ENCODE measurements at places on chromosomes 6 and 20. TPM values are rescaled to one million over a fixed set of nuclear protein-coding genes. Genes with fewer than 3 reads are reported as not detected.

- ATAC-seq = peak; percentile 36
Measured at GRCh38 chr6:117270055-117270842, 4.9 kb downstream of the VGLL2 start.

GRCh38 chr20:15642109-15642508 is 931.1 kb downstream of the KIF16B start:
- no peak for ATAC-seq

- no peak for ATAC-seq
Measured at GRCh38 chr6:72792692-72793091, 170.8 kb downstream of the KCNQ5 start.

- ATAC-seq = no peak
Measured at GRCh38 chr6:37757381-37757780, 59.7 kb upstream of the MDGA1 start.

DNA sequence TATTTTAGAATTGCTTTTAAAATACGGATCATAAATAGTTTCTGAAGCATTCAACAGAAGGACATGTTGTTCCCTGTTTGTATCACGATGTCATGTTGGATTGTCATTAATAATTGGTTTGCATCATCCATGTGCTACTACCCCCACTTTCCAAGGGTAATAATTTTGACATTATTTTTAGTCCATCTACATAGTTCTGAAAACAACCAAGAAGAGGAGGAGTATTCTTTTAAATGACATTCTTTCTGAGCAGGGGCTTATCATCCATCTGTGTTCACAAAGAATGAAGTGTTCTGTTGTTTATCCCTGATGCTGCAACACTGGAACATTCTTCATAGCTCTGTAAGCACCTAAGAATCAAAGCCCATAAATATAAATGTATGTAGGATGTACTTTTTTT is 151.0 kb upstream of the CITED2 start:
- no peak for ATAC-seq

GRCh38 chr6:155523821-155524651 is 68.4 kb upstream of the NOX3 start:
- peak; percentile 87 for ATAC-seq

GRCh38 chr6:43849844-43850243 is 79.8 kb downstream of the VEGFA start:
- ATAC-seq = no peak

DNA sequence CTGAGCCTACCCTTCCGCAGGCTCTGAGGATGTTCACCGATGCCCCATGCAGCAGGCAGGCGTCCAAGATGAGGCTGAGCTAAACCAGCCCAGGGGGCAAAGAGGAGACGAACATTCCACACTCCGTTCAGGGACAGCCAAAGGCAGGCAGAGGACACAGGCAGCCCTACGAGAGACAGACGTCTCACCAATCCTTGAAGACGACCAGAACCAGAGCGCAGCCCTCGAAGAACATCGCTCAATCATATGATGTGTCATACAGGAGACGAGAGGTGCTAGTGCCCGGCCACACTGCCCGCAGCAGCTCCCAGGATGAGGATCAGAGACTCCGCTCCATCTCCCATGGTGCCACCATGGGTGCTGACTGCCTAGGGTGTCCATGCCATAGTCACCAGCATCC is 35.6 kb upstream of the TMEM181 start:
- no peak for ATAC-seq

DNA sequence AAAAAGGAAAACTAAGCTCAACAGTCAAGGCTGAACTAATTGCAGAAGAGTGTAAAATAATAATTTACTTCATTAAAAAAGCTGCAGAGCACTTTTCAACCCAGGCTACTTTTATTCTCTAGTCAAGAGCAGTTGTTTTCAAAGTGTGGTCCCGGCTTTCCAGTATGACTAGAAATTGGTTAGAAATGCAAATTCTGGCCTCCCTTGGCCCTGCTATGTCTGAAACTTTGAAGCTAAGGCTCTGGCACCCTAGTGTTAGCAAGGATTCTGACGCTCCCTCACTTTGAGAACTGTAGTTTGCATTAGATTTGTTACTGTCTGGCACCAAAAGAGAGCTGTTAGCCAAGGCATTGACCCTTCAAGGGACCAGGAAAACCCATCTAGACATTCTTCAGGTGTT is 9.5 kb upstream of the NXT1 start:
- no peak for ATAC-seq

GRCh38 chr20:19977373-19977770 is 39.8 kb upstream of the NAA20 start:
- no peak for ATAC-seq

GRCh38 chr6:101762851-101763250 is 369.3 kb downstream of the GRIK2 start:
- peak; percentile 67 for ATAC-seq

DNA sequence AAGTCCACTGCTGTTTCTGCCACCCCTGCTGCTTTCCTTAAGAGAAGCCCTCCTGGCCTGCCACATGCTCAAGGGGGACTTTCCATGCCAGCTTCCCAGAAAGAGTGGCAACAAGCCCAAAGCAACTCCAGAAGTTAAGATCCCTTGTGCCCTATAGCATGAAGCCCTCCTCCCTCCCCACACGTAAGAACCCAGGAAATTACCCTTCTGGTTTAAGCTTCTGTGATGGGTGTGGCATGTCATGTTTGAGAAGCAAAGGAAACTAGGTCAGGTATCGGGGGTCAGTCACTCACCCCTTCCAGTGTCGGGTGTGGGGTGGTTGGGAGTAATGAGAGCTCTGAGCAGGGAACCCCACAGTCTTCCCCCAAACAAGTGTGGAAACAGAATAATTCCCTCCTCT is 196.1 kb downstream of the LRFN2 start:
- ATAC-seq = no peak

DNA sequence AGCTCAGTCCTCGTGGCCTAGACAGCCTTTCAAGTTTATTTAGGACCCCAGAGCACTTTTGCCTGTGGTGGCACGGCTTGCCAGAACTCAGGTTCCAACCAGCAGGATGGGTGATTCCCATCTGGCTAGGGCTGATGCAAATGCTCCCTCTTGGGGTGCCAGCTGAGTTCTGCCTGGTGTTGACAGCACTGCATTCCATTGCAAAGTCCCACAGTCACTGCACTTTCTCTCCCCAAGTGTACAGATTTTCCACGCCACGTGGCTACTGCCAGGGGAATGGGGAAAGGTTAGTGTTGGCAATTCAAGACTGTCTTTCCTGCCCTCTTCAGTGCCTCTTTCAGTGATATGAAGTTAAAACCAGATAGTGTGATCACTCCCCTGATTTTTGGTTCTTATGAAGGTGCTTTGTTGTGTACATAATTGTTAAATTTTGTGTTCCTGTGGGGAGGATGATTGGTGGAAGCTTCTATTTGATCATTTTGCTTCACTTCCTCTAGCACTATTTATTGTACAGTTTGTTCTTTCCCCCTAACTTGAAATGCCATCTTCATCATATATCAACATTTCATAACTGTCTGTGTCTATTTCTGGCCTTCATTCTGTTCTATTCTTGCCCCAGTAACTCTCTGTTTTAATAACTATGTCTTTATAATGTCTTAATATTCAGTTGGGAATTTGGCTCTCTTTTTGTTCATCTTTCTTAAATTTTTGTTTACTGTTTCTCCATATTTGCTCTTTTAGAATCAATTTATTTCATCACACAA is 86.2 kb downstream of the CFAP61 start:
- no peak for ATAC-seq

DNA sequence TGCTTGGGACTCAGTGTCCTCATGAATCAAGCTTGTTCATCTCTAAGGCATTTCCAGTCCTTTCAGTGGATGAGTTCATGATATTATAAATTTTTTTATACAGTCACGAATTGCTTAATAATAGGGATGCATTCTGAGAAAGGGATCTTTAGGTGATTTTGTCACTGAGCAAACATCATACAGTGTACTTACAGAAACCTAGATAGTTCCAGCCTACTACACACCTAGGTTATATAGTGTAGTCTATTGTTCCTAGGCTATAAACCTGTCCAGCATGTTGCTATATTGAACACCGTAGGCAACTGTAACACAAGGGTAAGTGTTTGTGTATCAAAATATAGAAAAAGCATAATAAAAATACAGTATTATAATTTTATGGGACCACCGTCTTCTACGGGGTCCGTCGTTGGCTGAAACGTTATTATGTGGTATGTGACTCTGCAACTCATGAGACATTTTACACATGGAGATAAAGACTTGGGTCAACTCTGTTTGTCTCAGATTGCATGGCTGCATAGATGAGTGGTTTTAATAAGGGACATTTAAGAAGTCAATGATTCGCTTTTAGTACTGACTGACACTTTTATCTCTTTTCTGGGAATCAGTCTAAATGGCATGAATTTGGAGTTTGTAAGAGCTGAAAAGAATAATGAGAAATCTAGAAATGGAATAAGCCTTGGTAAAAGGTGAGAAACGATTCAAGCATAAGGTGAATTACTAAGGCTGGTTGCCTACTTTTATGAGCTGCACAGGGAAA is 33.2 kb downstream of the CLIC5 start:
- ATAC-seq = no peak

GRCh38 chr6:106913676-106914280 is 60.8 kb downstream of the CD24 start:
- peak; percentile 91 for ATAC-seq

- ATAC-seq = no peak
Measured at GRCh38 chr6:128346569-128346968, 173.8 kb downstream of the PTPRK start.

DNA sequence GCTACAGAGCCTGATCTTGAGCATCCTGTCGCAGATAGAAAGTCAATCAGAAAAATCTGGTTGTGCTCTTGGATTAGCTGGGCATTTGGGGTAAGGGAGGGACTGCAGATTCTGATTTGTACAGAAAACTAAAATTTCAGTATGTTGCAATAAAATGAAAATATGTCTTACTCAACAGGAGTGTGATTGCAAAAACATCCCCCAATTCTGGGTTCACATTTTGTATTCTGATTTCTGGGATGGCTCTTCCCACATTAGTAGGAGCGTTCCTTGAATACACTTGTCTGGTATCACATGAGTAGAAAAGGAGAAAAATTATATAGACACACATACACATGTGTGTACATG is 40.5 kb downstream of the PANK2 start:
- no peak for ATAC-seq

DNA sequence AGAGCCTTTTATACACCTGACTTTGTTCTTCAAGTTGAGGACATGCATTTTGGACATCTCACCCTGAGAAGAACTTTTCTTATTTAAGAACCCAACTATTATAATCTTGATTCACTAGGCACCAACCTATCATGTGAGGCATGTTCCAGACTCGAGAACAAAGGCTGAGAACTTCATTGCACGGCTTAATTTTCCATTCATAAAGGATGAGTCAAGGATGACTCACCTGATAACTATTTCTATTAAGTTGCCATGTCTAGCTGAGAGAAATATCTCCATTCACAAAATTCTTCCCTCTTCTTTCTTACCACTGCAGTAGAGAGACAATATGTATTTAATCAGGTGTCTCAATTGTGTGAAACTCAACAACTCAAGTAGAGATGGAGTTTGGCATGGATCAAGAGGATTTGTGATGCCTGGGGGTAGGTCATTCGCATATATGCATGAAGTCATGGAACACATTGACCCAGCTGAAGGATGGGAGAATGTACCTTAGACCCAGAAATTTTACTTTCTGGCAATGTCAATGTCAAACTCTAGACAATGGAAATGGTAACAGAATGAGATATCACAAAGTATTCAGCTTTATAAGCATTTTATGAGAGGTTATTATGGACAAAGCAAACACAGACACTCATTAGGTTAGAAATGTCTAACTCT is 208.7 kb upstream of the PRND start:
- ATAC-seq = peak; percentile 85

DNA sequence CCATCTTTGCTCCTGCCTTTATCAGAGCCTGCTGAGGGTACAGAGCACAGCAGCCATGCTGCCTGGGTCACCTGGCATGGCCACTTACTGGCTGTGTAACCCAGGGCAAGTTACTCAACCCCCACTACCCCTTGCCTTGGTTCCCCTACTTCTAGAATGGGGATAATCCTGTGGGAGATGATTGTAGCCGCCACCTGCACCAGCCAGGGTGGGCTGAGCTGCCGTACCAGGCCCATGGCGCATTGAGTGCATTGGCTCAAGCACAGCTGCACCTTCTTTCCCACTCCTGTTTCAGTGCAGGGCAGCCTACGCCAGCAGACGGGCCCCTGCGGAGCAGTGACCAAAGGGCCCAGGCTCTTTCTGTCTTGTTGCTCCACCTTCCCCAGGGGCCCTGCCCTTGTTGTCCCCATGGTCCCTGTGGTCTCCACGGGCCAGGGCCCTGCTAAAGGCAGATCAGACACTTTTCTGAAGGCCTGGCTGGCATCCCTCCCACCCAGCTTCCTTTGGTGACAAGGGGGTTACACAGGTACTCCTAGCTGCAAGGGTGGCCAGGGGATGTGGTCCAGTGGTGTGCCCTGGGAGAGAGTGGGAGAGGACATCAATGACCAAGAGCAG is 159.4 kb upstream of the MLN start:
- no peak for ATAC-seq

- ATAC-seq = peak; percentile 64
Measured at GRCh38 chr6:156977527-156978291, 200.5 kb downstream of the ARID1B start.

DNA sequence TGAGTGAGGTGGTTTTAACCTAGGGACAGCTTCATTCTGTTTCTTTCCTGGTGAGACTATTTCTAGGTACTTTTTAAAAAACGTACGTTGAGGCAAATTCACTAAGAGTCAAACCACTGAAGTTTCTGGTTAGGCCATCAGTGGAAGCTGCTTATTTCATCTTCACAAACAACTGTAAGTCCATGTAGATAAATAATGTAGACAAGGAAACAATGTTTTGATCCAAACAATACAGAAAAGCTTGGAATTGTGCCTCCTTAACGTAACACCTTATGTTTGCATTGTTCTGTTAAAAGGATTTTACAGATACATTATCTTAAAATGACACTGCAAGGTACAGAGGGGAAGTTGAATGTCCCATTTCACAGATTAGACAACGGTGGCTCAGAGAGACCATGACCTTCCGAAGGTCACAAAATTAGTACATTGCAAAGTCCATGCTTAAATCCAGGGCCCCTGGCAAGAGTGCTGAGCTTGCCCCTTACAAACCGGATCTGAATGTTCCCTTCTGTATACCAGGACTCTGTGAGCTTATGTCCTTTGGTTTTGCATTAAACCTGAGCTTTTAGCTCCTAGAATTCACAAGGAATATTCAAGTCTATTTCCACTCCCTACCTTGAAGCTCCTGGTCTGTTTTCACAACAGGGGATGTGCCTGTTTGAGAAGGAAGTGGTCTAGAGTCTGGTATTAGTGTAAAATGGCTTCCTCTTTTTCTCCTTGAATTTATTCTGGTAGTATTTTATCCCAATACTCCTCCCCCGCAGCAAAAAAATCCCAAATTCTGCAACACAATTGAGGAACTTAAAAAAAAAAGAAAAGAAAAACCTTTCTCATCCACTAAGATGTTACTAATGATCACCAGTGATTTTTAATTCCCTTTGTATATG is 28.9 kb upstream of the ZNF217 start:
- ATAC-seq = no peak

PTCHD4 gene
- 0.40 TPM for total RNA-seq

KCNK15 gene
- 1.0 TPM for total RNA-seq

NTSR1 gene
- total RNA-seq = not detected
